ENCODE measurements at places on chromosomes 12 and 14.

DNA sequence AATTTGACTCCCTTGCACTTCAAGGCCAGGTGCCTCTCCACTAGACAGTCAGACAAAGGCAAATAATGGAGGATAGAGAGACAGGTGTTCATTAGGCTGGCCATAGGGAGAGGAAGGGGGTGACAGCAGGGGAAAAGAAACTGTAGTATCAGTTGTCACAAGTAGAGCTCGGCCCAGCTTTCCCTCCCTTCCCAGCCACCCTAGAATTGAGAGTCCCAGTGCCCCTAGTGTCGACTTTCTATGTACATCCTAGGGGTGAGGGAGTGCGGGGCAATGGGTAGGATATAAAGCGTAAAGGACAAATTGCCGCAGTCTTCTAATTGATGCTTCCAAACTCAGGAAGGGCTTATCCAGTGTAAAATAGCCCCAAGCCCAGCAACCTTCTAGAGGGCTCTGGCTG lies 39.0 kb downstream of the BAZ2A start:
- no peak for DNase-seq

GRCh38 chr12:123062681-123063486 lies 82.4 kb downstream of the ARL6IP4 start:
- DNase-seq: peak; percentile 61

GRCh38 chr14:24866067-24866639 lies 183.8 kb downstream of the STXBP6 start:
- no peak for DNase-seq

- DNase-seq: no peak
These were observed 516.5 kb downstream of the FUT8 start for GRCh38 chr14:65928995-65929394.

- DNase-seq: no peak
These were observed 117.5 kb upstream of the DYRK2 start for GRCh38 chr12:67531051-67531450.

DNA sequence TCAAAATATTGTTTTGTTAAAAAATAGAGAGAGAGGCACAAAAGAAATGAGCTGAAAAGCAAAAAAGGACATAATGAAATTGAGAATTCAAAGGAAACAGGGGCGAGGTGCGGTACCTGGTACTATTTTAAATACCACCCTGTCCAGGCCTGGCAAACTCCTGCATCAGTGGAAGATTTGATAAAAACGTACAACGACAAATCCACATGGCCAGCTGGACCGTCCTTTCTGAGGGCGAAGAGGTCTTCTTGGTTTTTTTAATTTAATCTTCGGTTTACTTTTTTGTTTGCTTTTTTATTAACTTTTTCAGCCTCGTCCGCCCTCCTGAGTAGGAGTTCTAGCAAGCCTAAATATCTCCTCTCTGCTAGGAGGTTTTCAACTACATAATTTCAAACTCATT lies 11.9 kb downstream of the BCL11B start:
- DNase-seq: no peak

DNA sequence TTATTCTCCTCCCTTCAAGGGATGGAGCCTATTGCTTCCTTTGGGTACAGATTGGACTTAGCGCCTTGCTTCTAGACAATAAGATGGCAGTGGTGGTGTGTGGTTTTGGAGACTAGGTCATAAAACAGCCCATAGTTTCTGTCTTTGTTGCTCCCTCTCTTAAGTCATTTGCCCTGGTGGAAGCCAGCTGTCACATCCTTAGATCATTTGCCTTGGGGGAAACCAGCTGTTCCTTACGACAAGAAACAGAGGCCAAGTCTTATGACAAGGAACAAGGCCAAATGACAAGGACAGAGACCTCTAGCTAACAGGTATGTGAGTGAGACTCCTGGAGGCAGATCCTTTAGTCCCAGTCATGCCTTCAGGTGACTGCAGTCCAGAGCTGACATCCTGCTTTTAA lies 9.2 kb upstream of the PALS1 start:
- DNase-seq: no peak

GRCh38 chr14:85444635-85445034 lies 85.3 kb upstream of the FLRT2 start:
- DNase-seq: no peak

GRCh38 chr12:32706335-32707024 lies 27.4 kb downstream of the DNM1L start:
- DNase-seq: no peak

DNA sequence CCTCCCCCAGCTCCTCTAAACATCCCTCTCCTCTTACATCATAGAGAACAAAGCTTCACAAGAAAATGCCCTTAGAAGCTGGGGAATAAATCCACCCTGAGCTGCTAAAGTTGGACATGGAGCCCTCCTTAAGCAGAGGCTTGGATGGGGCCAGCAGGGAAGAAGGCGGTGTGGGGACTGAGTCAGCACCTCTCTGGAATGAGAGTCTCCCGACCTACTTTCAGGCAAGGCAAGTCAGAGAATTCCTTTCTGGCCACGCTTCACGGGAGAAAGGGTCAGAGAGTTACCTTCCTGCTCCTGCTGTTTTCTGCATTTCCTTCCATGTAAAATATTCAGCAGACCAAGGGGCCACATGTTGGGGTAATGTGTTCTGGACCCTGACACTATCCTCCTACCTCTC lies 113.3 kb upstream of the PRB2 start:
- peak; percentile 69 for DNase-seq

DNA sequence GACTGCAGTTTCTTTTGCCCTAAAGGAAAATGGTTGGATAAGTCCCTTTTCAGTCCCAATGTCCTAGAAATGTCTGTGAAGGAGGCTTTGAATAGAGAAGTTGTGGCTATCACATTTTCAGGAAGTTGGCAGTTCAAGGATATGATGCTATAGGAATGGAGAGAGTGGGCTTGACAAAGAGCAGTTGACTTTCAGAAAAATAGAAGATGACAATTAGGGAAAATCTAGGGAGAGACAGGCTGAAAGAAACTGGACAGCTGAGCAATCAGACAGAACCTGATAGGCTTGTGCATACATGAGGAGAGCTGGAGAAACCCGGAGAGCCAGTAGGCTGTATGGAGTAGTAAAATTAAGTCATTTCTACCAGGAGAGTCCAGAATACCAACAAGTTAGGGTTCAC lies 50.5 kb downstream of the LMNTD1 start:
- no peak for DNase-seq

- DNase-seq: no peak
These were observed 8.9 kb downstream of the C2CD5 start for GRCh38 chr12:22535478-22535877.

DNA sequence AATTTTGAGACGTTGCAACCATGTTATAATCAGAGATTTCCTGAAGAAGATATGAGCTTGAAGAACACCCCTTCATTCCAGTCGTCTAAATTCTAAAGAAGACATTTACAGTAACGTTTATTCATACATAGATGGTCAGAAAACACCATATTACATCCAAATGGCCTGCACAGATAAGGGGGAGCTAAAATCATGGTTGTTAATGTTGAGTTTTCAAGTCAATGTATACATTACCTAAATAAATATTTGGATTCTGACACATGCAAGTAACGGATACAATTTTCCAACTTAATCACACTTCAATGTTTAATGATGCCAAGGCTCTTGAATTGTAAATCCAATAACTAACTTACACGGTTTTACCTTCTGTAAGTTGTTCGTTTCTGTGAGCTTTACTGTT lies 318.4 kb downstream of the SLC6A15 start:
- DNase-seq: no peak

DNA sequence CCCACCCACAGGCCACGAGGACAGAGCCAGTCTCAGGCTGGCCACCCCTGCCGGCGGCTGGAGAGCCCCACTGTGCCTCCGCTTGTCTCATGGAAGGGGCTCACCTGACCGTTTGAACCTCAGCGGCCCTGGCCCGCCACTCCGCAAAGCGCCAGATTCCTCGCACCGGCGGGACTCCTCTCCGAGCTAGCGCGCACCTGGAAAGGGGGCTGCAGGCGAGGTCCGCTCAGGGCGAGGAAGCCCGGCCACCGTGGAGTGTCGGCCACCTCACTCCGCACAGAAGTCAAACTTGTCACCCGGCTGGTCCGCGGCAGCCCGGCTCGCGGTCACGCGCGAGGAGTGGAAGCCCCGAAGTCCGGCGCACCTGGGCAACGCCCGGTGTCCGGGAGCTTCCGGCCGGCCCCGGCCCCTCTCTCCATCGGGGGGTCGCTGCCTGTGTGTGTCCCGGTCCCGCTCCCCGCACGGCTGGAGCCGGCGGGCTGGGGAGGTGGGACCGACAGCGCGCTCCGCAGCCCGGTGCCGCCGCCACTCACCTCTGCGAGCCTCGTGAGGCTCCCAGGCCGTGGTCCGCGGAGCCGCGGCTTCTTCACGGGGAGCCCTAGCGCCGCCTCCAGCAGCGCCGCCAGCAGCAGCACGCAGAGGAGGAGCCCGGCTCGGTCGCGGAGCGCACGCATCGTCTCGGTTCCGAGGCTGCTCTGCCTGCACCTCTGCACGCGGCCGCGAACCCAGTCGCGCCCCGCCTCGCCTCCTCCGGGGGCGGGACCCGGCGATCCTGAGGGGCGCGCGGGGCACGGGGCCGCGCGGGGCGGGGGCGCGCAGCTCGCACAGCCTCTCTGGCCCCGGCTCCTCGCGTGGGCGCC lies at the start of gene ISM2:
TSS of gene ISM2 (minus strand) at position 697 of the 860 bp plus-strand sequence. CDS start at position 674, 23 bp downstream.
- no peak for DNase-seq

DNA sequence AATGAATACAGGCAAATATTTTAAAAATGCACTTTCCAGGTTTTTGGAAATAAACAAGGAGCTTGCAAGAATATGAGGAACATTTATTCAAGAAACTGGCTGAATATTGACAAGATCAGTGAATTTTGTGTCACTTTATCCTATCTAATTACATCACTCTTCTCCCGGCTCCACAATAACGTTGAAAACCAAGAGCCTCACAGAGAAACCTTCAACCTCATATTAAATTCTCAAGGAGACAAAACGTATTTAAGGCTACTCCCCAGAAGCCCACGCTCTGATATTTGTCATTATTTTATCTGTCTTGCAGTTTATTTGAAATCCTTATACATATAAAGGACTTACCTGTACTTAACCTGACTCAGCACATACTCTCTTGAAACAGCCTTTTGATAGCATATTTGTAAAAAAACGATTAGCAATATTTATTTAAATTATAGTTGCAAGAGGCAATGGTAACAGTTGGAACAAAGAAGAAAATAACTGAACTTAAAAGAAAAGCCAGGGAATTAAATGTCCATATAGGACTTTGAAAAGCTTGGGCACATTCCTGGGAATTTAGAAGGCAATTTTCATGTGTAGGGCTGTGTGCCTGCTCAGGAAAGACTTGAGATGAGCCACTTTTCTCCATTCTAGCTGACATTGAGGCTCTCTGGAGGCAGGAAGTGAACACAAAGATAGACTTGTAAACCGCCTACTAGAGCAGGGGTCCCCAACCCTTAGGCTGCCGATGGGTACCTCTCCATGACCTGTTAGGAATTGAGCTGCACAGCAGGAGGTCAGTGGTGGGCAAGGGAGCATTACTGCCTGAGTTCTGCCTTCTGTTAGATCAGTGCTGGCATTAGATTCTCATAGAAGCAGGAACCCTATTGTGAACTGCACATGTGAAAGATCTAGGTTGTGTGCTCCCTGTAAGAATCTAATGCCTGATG lies 636.4 kb downstream of the SLC16A7 start:
- no peak for DNase-seq

All from H54 (cell line).